Activated CD4-positive, alpha-beta T cell treated with anti-CD3 and anti-CD28 coated beads, Interleukin-2, amount 50 U/mL, for 4 hours (primary cell): ENCODE measurements at places on chromosomes 6 and 20.
A peak's percentile ranks its signal among the peaks of the same experiment; 100 is the strongest.

DNA sequence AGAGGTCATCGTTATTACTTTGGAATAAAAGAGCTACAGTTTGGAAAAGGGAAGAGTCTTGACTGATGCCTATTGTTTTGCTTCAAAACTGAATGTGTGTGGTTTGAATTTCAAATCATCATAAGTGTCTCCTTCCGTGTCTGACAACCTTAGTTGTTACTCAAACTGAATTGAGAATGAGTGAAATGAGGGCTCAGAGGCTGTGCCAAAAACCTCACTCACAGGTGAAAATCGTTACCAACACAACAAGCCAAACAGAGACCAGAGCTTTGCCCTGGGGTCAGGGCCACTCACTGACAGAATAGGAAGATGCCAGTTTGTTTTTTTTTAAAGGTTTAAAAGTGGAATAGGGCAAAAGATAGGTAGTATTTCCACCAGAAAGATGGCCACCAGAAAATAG lies 15.2 kb upstream of the SIRT5 start:
- no peak for DNase-seq

DNA sequence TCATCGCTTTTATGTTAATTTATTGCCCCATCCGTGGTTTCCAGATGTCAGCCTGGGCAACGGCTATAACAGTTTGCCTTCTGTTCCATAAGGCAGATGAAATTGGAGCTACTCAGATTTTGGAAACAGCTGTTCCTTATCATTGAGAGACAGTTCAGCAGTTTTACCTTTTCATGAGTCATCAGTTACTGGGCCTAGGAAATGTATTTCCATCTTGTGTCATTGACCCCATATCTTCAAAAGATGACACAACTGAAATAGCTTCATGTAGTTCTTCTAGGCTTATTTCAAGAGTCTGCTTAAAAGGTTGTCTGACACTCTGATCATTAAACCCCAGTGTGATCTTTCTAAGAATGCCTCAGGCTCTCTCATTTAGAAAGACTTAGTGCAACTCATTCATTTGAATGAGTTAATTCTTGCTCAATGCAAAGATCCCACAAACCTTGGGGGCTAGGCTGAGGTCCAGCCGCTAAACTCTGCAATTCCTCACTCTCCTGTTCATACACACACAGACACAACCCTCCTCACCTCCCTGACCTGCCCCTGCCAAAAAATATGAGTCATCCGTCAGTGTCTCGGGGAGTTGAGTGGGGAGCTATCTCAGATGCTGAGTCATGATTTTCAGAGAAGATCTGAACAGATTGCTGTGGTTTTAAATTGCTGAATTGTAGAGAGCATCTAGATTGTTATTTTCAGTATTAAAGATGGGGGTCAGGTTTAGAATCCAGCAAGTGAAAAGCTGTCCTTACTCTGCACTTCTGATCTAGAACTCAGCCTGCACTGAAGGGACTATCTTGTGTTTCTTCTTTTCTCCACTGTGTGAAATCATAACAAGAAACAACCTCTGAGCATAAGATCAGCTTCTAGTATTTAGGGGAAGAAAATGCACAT lies 61.8 kb downstream of the RPP40 start:
- DNase-seq: peak; percentile 13

DNA sequence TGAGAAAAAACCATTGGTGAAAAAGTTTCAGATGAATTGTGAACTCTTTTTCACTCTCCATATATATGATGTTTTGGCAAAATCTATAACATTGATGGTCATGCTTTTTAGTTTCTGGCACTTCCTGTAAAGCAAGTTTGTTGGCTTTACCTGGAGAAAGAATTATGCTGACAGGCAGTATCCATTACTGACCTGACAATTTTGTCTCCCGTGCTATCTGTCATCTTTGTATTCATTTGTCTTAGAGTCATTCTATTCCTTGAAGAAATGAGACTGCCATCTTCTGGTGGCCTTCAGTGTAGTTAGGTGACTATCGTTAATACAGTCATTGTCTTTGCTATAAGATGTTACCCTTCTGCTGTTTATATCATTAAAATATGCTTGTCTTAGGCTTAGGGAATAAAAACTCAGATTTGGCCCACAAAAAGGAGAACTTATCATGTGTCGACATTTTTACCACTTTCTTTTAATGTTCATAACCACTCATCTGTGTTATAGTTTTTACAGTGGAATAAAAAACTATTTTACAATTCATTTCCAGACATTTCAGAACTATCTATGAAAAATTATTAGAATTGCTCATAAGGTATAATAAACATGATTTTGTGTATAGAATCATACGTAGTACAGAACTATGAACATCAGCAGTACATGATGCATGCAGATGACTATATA lies 707.0 kb downstream of the EPM2A start:
- DNase-seq: no peak

GRCh38 chr6:89939144-89939543 lies 44.9 kb downstream of the GJA10 start:
- DNase-seq: no peak

GRCh38 chr6:27806981-27807440 lies 105.2 kb downstream of the OR2B2 start:
- DNase-seq: no peak

DNA sequence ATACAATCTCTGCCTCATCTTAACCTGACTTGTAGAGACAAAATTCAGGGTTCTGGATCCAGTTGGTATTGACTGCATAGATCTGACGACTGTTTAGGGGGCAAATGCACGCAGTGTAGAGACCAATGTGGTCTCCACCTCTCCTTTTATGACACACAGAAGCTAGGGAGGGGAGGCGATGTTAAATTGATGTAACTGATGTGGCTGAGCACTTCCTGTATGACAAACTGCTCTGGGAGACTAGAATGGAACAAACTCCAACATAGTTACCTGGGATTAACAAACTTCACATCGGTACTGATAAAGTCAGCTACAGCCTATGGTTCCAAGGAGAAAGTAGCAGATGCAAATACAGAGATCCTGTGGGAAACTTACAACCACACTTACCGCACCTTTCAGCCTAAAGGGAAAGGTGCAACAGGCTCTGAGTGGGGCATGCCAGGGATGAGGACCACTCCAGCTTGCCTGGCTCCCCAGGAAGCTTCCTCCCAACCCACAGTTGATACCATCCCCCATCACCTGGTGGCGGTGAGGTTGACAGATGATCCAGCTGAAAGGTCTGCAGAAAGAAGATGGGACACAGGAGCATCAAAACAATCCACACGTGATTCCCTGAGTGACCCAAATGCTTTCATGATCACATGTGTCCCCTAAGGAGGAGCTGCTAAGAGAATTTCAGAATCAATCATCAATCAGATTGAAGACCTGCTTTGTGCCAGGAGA lies 60.6 kb upstream of the MRPS10 start:
- DNase-seq: no peak

DNA sequence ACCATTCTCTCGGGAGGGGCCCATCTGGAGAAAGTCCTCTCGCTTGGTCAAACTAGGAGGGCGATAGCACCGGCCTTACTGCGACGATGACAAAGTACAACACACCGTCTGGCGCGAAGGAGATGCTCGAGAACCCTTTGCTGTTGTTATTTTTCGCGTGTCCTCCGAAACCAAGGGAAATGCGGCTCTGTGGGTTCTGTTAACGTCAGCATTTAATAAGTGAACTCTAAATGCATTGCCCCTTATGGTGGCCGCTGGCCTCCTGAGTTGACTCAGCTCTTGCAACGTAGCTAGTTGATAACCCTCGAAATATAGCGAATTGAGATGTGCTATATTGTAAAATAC lies 577 bp upstream of the SCAND1 start:
- peak; percentile 10 for DNase-seq

- no peak for DNase-seq
Measured at GRCh38 chr6:56613247-56613851, 29.3 kb downstream of the DST start.

DNA sequence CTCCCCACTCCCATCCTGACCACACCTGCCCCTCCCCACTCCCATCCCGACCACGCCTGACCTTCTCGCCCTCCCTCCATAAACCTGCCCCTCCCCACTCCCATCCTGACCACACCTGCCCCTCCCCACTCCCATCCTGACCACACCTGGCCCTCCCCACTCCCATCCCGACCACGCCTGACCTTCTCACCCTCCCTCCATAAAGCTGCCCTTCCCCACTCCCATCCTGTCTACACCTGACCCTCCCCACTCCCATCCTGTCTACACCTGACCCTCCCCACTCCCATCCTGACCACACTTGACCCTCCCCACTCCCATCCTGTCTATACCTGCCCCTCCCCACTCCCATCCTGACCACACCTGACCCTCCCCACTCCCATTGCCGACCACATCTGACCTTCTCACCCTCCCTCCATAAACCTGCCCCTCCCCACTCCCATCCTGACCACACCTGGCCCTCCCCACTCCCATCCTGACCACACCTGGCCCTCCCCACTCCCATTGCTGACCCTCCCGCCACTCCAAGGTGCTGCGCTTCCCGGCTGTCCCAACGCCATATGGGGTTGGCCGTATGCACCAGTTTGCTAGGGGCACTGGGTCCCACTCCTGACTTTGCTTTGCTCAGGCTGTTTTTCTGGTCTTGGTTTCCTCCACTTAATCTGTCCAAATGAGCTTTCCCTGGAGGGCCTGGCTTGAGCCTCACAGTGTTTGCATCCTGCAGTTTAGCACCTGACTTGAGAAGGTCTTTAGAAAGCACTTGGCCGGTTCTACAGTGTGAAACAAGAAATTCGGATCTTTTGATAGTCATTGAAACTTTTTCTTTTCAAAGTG lies 2.9 kb downstream of the KIF25 start:
- DNase-seq: no peak

- DNase-seq: no peak
Measured at GRCh38 chr20:58549231-58550209, 34.3 kb upstream of the APCDD1L start.

DNA sequence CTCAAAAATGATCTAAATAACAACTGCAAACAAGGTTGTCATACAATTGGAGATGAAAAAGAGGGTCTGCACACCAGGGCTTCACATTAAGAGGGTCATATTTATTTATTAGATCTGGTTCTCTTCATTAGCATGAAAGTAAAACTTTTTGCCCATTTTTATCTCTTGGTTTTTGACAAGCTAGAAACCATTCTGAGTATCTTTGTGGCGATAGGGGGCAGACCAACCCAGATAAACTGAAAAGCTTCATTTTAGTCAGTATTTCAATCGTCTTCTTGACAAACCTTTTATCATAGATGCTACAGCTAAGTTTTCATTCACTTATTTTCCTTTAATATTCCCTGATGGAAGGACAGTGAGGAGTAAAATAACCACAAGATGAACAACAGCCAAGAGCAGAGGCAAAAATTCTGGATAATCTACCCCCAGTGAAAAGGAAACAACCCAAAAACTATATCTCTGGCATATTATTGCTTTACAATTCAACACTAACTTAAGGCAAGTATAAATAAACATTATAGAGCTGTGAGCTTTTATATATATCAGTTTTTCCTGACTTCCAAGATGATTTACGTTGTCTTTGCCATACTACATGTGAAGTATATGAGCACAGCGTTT lies 45.2 kb downstream of the THEMIS start:
- peak; percentile 53 for DNase-seq
